Activated CD8-positive, alpha-beta memory T cell treated with anti-CD3 and anti-CD28 coated beads for 48 hours (primary cell): ENCODE measurements at places on chromosomes 16 and 17.

DNA sequence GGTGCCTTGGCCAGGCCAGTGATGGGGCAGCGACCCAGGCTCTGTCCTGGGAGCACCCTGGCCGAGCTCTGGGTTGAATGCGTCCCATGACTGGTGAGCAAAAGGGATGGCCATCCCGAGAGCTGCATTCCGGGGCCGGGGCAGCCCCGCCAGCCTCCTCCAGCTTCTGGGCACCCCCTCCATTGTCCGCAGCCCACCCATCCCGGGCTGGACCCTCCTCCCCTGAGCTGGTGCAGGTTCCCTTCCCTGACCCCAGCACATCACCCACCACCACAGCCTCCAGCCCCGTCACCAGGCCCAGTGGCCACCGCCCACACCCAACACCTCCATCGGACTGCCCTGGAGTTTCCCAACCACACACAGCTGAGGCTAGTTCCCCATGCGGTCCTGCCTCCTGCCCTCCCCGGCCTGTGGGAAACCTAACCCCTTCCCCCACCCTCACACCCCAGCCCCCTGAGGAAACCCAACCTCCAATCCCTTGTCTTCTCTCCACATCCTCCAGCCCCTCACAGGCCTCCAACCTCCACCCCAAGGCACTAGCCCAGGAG, 16.2 kb upstream of the PVALEF start:
- DNase-seq = no peak

DNA sequence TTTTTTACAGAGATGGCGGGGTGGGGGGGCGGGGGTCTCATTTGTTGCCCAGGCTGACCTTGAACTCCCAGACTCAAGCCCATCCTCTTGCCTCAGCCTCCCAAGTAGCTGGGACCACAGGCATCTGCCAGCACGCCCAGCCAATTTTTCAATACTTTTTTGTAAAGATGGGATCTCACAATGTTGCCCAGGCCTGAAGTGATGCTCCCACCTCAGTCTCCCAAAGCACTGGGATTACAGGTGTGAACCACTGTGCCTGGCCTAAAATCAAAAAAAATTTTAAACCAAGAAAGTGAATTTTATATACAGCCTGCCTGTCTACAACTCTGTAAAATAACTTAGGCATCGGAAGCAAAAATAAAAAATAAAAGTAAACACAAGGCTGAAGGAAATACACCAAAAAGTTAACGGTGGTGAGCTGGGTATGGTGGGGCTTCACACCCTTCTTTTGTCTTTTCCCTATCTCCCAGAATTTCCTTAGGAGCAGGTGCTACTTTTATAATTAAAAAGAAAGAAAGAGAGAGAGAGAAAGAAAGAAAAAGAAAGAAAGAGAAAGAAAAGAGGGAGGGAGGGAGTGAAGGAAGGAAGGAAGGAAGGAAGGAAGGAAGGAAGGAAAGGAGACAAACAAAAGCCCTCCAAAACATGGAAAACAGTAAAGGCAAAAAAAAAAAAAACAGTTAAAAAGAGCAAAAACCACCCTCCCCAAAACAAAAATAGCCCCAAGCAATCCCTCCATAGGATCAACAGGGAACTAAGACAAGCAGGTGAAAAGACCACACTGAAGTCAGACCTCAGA, 51.4 kb downstream of the TBC1D16 start:
- no peak for DNase-seq

GRCh38 chr17:40351359-40352236, 12.9 kb downstream of the GJD3 start:
- DNase-seq = no peak

DNA sequence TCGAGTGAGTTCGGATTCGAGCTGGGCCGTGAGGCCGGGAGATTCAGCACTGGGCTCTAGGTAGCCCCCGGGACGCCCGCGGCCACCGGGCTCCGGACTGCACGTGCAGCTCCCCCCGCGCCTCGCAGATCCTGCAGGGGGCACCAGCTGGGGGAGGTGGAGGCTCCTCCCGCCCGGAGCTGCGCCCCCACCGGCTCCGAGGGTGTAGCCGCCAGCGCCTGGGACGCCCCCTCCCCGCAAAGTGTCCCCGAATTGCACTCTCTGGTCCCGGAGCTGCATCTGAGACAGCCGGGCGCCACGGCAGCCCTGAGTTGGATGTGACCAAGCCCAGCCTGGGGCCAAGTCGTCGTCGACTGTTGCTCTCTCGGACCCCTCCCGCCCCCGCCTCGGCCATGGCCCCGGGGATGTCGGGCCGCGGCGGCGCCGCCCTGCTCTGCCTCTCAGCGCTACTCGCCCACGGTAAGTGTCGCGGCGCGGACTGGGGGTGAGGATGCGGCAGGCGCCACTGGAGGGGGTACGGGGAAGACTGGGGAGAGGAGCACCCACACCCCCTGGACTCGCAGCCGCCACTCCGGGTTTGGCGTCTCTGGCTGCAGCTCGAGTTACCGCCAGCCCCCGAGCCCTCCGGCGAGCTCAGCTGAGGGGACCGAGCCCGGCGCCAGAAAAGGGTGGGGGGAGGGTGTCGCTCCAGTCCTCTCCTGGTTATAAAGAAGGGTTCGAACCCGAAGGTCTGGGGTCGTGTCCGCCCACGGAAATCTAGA, 1.5 kb downstream of the TMEM132E start:
- DNase-seq = no peak

DNA sequence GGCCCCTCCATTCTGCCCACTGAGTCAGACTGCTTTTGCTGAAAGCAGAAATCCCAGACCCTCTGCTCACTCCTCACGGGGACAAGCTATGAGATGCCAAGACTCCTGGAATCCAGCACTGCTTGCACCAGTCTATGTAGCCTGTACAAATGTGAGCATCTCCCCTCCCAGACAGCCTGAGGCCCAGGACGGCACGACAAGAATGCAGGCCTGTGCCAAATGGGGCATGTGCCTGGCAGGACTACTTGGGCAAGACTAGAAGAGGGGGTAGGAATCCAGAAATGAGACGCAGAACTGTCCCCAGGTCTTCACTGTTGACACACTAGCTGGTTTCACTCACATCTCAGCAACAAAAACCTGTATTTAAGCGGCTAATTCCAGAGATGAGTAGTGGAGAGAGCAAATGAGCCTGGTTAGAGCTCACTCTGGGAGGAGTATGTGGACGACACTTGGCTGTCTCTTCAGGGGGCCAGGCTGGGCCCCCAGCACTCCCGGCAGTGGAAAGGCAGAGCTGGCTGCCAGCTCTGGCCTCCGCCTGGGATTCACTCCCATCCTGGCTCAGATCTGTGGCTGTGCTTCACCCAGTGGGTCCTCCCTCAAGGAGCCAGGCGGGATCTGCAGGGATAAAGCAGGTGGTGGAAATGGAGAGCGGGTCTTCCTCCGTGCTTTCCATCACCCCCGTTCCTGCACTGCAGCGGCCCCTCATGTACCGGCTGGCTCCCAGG, 2.9 kb upstream of the MYO1C start:
- DNase-seq = no peak

GRCh38 chr17:78676412-78677302, 99.5 kb upstream of the DNAH17 start:
- DNase-seq = no peak

DNA sequence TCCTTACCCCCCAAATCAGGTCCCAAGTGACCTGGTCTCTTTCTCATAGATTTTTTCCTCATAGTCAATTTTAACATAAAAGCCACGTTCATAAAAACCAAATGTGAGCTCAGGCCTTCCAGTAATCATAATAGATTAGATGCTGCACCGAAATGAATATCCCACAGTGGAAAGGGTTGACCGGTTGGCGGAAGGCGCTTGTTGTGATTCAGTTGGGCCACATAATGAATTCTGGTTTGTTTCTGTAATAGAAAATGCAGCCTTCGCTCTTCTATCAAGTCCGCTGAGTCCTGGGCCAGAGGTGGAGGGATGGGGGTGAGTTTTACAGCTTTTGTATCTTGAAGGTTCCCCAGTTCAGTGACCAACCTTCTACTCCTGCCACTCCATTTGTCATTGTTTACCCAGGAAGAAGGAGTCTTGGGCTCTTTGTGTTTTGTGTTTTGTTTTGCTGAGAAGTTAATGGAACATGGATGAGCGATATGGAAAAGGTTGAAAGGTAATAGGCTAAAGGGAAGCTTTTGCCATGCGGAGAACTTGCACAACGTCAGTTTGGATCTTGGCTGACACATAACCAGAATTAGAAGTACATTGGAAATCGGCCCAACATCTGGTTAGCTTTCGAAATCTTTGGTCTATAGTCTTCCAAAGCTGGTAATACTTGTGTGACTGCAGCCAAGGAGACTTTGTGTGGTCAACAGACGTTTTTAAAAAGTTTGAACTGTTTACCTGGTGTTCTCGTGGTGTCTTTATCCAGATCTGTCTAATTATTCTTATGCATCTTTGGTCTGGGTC, 89.5 kb downstream of the CLEC16A start:
- DNase-seq = no peak

GRCh38 chr17:37506678-37507077, 17.0 kb downstream of the DUSP14 start:
- no peak for DNase-seq

- no peak for DNase-seq
Measured at GRCh38 chr16:86170720-86171119, 271.8 kb downstream of the IRF8 start.

DNA sequence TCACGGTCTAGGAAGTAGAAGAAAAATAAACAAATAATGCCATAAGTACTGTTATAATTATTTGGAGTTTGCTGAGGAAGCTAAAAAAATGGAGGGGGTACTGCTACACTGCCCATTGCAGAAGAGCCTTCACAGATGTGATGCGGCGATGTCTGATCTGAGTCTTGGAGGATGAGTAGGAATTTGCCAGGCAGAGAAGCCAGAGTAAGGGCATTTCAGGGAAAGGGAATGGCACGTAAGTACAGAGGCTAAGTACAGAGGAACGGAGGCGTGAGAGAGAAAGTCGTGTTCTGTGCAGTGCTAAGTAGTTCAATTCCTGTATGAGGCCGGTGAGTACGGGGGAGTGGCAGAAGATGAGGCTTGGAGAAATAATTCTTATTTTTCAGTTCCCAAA, 741 bp upstream of the GRB2 start:
- no peak for DNase-seq

DNA sequence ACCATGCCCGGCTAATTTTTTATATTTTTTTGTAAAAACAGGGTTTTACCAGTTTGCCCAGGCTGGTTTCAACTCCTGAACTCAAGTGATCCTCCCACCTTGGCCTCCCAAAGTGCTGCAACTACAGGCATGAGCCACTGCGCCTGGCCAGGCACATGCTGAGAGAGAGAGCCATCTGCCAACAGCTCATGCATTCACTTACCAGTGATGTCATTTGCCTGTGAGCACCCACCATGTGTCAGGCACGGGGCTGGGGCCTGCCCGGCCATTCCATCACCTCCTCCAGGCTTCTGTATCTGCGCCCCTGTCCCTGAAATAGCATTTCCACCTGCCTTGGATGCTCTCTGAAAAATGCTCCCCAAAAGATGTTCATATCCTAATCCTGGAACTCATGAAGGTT, 43.6 kb upstream of the PEMT start:
- no peak for DNase-seq
